ENCODE measurements at places on chromosomes 1 and 21. TPM values are rescaled to one million over a fixed set of nuclear protein-coding genes. Genes with fewer than 3 reads are reported as not detected.

DNA sequence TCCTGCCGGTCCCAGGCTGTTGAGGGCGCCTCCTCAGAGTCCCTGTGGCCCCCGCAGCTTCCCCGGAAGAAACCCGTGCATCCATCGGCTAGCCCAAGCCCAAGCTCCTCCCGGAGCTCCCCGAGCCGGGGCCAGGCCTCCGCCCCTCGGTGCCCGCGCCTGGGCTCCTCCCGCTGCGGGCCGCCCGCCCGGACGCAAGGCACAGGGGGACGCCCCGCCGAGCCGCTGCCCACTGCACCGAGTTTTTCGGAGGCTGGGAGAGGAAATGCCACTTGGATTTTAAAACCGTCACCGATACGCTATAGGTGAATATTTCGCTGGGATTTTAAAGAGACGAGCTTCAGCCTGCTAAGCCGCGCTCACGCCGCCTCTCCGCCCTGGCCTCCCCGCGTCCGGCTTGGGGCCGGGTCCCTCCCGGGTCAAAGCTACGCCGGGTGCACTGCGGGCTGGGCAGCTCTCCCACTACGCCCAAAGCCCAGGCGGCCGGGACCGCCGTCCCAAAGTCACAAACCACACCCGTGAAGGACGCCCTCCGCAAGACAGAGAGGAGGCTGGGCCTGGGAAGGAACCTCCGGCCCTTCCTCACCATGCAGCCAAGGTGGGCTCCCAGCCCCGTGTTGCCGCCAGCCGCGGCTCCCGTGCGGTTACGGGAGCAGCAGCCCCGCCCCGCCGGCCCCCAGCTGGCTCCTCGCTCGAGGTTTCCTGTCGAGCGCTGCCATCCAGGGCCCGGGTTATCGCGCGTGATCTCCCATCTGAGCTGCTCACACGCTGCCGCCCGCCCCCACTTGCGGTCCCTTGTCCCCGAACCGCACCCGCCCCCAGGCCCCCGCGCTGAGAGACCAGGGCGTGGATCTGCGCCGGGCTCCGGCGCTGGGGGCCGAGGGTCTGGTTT is 63.2 kb downstream of the CD247 start:
- H3K4me1 ChIP-seq = peaks cover 78% of the 10 kb centered on the region
- peak overlapping the region; percentile 75 for H3K4me3 ChIP-seq
- peak overlapping the region; percentile 86 for H3K27ac ChIP-seq
- H3K36me3 ChIP-seq = peaks cover 33% of the 10 kb centered on the region

- DNase-seq = no peak
- H3K4me3 ChIP-seq = no peak overlapping the region
- peaks cover 14% of the 10 kb centered on the region for H3K36me3 ChIP-seq
Measured at GRCh38 chr1:214285610-214286440, 4.9 kb downstream of the SMYD2 start.

DNA sequence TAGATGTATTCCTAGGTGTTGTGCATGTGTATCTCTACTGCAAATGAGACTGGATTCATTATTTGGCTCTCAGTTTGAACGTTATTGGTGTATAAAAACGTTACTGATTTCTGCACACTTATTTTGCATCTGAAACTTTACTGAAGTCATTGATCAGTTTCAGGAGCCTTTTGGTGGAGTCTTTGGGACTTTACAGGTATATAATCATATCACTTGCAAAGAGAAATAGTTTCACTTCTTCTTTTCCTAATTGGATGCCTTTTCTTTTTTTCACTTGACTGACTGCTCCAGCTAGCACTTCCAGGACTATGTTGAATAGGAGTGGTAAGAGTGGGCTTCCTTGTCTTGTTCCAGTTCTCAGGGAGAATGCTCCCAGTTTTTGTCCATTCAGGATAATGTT is 252.2 kb downstream of the SMYD3 start:
- DNase-seq = no peak
- no peak overlapping the region for H3K4me3 ChIP-seq
- H3K27ac ChIP-seq = no peak overlapping the region
- H3K27me3 ChIP-seq = no peaks in the 10 kb centered on the region

DNA sequence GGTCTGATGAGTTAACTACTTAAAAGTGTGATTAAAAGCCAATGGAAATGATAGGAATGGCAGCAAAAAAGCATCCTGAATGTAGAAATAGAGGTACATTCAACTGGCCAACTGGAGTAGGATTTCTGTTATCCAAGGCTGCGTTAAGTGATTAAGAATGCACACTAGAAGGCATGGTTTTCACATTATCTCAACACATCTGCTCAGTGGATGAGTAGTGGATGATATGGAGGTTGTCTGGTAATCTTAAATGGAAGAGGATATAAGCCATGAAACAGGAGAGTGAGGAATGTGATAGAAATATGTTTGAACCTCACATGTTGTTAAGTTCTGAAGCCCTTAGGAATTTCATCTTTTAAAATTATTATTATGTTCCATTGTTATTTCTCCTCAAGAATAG is 839.9 kb downstream of the USP25 start:
- no peaks in the 10 kb centered on the region for H3K36me3 ChIP-seq
- no peaks in the 10 kb centered on the region for H3K4me1 ChIP-seq
- H3K27me3 ChIP-seq = no peaks in the 10 kb centered on the region

DNA sequence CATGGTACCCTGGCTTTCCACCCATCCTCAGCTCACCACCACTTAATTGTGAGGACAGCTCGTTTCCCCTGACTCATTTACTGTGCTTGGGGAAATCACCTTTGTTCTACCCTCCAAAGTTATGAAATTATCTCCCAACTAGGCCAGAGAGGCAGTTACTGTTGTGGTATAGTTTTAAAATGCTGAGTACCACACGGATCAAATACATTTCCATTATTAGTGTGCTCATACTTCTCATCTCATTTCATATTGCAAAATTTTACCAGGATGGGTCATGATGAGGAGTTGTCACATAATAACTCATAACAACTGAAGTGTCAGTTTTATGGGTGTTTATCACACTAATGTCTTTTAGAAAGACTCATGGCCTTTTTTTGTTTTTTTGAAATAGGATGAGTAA is 9.2 kb upstream of the OR2B11 start:
- H3K27me3 ChIP-seq = peaks cover 6% of the 10 kb centered on the region
- no peaks in the 10 kb centered on the region for H3K36me3 ChIP-seq
- no peak overlapping the region for H3K27ac ChIP-seq
- no peak for DNase-seq

DNA sequence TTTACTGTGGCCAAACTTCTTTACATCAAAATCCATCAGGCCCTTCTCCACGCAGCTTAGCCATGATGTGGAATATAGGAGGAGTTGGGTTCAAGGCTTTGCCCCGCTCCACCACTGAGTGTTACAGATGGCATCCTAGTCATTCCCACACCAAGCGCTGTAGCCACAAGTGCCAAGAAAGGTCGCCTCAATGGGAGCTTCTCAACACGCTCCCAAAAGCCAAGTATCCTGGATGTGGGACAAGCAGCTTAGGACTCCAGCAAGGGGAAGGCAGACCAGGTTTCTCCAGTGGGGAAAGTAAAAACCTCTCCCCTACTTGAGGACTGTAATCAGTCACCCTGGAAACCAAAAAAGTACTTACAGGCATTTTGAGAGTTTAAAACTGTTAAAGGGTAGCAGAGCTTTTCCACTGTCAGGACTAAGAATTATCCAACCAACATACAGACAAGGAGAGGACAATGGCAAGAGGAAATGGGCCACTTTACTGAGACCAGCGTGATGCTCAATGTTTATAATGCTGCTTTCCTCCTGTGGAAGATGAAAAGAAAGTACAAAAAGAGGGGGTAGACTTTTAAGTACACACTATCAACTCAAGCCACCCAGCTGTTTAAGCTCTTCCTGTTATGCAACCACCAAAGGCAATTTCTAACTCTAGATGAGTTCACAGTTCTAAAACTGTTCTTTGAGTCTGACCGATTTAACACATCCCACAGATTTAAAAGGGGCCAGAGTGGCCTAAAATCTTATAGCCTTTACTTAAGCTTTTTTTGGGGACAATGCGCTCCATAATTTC is 120.7 kb upstream of the KRTAP19-8 start:
- H3K36me3 ChIP-seq = peaks cover 61% of the 10 kb centered on the region
- no peaks in the 10 kb centered on the region for H3K27me3 ChIP-seq
- peak overlapping the region; percentile 70 for H3K27ac ChIP-seq
- H3K4me1 ChIP-seq = peaks cover 82% of the 10 kb centered on the region
- no peak for DNase-seq

DNA sequence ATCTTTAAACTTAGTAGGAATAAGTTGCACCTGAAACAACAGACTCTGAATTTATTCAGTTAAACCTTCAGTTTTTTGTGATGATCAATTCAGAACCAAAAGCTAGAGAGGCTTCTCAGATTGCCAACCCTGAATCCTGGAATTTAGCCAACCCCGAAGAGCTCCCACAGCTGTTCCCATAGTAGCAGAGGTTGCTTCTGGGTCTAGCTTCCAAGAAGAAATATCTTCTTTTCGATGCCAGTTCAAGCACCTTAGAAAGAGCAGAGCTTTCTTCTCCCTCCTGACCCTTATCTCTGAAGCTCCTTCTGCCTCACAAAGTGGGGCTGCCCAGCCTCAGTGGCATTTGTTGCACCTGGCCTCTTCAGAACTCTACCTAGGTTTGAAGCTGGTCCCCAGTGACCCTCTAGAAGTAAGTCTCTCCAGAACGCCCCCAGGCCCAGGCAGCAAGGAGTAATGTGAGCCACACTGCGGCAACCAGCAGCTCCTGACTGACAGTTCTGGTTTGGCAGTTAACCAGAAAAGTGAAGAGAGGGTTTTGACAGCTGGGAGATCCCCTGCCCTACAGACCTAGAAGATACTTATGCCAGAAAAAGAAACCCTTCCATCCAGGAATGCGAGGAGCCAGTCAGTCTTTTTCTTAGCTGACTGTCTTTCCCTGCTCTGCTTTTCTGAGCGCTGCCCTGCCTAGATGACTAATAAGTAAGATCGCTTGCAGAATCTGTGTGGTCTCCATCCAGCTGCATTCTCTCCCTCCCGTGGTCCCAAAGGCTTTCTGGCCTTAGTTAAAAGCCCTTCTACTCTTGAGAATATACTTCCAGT is 165.9 kb downstream of the ADGRL4 start:
- no peak overlapping the region for H3K27ac ChIP-seq
- H3K36me3 ChIP-seq = no peaks in the 10 kb centered on the region
- no peak for DNase-seq
- H3K4me3 ChIP-seq = no peak overlapping the region

GRCh38 chr1:153072806-153073726 is 1.7 kb upstream of the SPRR2B start:
- H3K27me3 ChIP-seq = peaks cover 5% of the 10 kb centered on the region
- no peaks in the 10 kb centered on the region for H3K36me3 ChIP-seq
- DNase-seq = no peak
- H3K27ac ChIP-seq = no peak overlapping the region

- H3K27ac ChIP-seq = no peak overlapping the region
- no peaks in the 10 kb centered on the region for H3K27me3 ChIP-seq
- no peaks in the 10 kb centered on the region for H3K4me1 ChIP-seq
Measured at GRCh38 chr1:40966417-40966816, 13.1 kb upstream of the CTPS1 start.

DNA sequence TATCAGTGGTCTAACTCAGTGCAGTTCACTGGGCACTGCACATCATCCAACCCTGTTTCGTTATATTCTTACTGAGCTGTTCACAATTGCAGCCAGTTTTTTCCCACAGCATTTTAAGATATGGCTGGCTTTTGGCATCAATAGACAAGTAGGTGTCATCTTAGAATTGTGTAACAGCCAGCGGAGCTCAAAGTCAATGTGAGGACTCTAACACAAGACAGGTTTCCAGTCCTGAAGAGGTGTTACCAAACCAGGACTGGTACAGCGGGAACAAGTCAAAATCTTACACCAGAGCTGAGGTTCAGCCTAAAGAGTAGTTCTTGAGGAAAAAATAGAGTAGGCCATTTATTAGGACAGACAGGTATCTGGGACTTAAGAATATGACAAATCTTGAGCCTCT is 313.3 kb downstream of the SEC16B start:
- H3K27me3 ChIP-seq = no peaks in the 10 kb centered on the region
- no peak overlapping the region for H3K27ac ChIP-seq
- H3K4me1 ChIP-seq = no peaks in the 10 kb centered on the region
- DNase-seq = no peak

DNA sequence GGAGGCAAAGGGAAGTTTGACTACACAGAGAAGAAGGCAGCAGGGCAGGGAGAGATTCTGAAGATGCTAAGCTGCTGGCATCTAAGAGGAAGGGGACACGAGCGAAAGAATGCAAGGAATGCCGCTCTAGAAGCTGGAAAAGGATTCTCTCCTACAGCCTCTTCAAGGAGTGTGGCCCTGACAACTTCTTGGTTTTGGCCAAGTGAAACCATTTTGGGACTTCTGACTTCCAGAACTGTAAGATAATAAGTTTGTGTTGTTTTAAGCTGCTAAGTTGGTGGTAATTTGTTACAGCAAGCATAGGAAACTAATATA is 28.5 kb downstream of the MGST3 start:
- no peaks in the 10 kb centered on the region for H3K4me1 ChIP-seq
- no peaks in the 10 kb centered on the region for H3K27me3 ChIP-seq
- H3K4me3 ChIP-seq = no peak overlapping the region
- no peak overlapping the region for H3K27ac ChIP-seq
- H3K36me3 ChIP-seq = peaks cover 22% of the 10 kb centered on the region

DNA sequence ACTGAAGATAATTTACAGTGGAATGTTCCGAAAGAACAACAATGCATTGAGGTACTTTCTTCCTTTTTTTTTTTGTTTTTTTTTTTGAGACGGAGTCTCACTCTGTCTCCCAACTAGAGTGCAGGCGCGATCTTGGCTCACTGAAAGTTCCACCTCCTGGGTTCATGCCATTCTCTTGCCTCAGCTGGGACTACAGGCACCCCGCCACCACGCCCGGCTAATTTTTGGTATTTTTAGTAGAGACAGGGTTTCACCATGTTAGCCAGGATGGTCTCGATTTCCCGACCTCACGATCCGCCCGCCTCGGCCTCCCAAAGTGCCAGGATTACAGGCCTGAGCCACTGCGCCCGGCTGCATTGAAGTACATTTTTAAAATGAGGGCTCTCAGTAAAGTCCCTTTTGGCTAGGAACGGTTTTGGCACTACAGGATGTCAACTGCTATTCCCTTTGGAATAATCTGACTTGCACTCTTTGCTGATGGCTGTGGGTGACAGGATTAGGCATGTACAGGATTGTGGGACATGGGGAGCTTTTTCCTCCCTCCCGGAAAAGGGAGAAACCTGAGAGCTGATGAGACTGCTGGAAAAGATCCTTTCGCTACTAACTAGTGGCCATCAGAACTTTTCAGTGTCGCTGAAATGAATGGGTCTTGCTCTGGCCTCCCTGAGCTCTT is 56.9 kb upstream of the EDEM3 start:
- no peak for DNase-seq
- H3K4me3 ChIP-seq = no peak overlapping the region
- no peak overlapping the region for H3K27ac ChIP-seq
- no peaks in the 10 kb centered on the region for H3K36me3 ChIP-seq
- no peaks in the 10 kb centered on the region for H3K27me3 ChIP-seq
- no peaks in the 10 kb centered on the region for H3K4me1 ChIP-seq

- H3K27ac ChIP-seq = no peak overlapping the region
- no peak for DNase-seq
- no peaks in the 10 kb centered on the region for H3K4me1 ChIP-seq
- H3K4me3 ChIP-seq = no peak overlapping the region
- no peaks in the 10 kb centered on the region for H3K27me3 ChIP-seq
Measured at GRCh38 chr1:215793180-215793579, 226.1 kb downstream of the KCTD3 start.

GRCh38 chr1:8844501-8845006 is 27.1 kb upstream of the RERE start:
- H3K4me1 ChIP-seq = peaks cover 9% of the 10 kb centered on the region
- no peaks in the 10 kb centered on the region for H3K27me3 ChIP-seq
- H3K36me3 ChIP-seq = no peaks in the 10 kb centered on the region
- no peak for DNase-seq
- no peak overlapping the region for H3K4me3 ChIP-seq

Gene RGSL1
- total RNA-seq = not detected

Gene NEGR1
- total RNA-seq = not detected

Gene LCE1A
- total RNA-seq = not detected

Gene DCST1
- total RNA-seq = not detected

Gene FMO1
- not detected for total RNA-seq

Gene CYYR1
- not detected for total RNA-seq

Gene BTBD19
- total RNA-seq = 16.7 TPM

Data from activated CD4-positive, alpha-beta T cell treated with anti-CD3 and anti-CD28 coated beads for 36 hours (primary cell).